ENCODE measurements at places on chromosomes 1 and 21.

- DNase-seq = no peak
These were observed 23.9 kb downstream of the CITED4 start for GRCh38 chr1:40838045-40838979.

GRCh38 chr1:8376358-8376840, 58.5 kb downstream of the SLC45A1 start:
- DNase-seq = no peak

- DNase-seq = peak; percentile 92
These were observed 25.7 kb downstream of the AKNAD1 start for GRCh38 chr1:108831225-108831624.

GRCh38 chr21:36184545-36184944, 27.9 kb downstream of the DOP1B start:
- DNase-seq = no peak

GRCh38 chr1:159122005-159122621, 45.5 kb upstream of the AIM2 start:
- DNase-seq = no peak

DNA sequence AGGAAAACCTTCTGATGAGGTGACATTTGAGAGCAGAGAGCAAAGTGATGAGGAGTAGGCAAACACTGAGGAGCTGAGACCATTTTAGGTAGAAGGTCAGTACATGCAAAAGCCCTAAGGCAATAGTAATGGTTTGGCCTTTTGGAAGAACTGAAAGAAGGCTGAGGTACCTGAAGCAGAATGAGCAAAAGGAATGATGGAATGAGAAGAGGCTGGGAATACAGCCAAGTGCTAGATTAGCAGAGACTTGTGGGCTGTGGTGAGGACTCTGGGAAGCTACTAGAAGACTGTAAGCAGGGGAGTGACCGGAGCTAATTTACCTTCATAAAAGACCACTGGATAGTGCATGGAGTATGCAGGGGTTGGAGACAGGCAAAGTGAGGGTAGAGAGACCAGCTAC, 77.9 kb downstream of the GFI1 start:
- no peak for DNase-seq

DNA sequence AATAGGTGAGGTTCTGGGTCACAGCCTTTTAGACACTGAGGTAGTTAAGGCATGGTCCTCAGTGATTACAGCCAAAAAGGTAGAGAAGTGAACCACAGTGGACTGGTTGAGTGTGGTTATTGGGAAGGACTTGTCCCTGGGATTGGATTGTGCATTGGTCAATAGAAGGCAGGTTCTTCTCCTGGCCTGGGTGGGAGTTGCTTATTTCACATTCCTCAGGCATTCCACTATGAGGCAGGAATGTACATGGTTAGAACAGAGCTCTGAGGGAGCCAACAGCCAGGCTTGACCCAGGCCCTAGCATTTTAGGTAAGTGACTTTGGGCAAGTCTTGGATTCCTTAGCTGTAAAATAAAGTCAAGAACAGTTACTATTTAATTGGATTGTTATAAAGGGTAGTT, 97.9 kb upstream of the MARK1 start:
- DNase-seq = no peak

GRCh38 chr1:164771619-164772361, 212.8 kb downstream of the PBX1 start:
- DNase-seq = no peak
